Endothelial cell of umbilical vein (primary cell): ENCODE measurements at places on chromosomes 4 and X.

DNA sequence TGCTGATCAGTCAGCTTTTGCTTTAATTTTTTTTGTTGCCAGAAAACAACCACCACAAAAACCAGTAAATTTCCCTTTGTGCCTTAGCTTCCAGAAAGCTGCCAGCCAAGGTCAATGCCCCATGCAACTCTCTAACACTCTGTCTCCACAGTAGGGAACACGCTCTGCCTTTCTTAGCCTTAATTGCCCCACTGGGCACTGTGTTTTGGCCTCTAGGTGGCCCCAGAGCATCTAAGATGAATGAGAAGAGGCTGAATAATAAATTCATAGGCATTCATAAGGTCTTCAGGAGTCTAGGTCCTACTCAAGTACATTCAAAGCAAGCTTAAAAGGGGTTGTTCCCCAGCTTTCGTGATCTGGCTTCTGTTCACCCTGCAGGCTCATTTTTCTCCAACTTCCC, 57.7 kb upstream of the PASD1 start:
- DNase-seq = peak; percentile 0

GRCh38 chrX:53163436-53163835, 61.6 kb downstream of the KDM5C start:
- DNase-seq = no peak

- no peak for DNase-seq
Measured at GRCh38 chr4:99859618-99860017, 34.6 kb downstream of the LAMTOR3 start.

DNA sequence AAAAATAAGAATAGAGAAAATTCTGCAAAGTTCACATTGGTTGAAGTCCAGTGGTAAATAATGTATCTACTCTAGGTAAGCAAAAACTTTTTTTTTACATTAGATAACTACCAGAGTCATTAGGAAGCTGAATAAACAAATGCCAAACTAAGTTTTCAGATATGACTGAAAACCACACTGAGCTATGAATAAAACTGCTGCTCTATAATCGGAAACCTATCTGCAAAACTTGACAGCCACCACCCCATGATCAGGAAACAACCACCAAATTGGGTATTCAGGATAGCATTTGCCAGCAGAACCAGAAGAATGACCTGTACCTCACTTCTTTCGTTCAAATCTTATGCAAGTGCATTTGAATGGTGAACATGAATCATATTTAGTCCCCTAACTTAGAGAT, 173.0 kb upstream of the TET2 start:
- DNase-seq = no peak

GRCh38 chr4:84648178-84648577, 65.3 kb downstream of the CDS1 start:
- DNase-seq = no peak

GRCh38 chr4:38904090-38904666, 36.6 kb downstream of the FAM114A1 start:
- no peak for DNase-seq

GRCh38 chr4:75831856-75832405, 70.3 kb downstream of the PPEF2 start:
- DNase-seq = no peak

- peak; percentile 46 for DNase-seq
Measured at GRCh38 chrX:22192419-22193060, 80.2 kb upstream of the CBLL2 start.

DNA sequence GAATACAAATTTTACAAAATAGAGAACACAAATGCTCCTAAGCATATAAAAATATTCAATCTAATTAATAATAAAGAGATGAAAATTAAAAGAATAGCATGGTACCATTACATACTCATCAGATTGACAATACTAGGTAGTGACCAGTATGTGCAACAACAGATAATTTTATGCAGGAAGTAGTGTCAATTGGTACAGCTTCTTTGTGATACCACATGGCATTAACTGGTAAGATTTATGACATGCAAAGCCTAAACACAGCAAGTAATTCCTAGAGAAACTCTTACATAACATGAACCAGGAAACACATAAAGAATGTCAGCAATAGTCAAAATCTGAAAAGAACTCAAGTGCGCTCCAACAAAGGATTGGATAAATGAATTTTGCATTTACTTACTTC, 26.3 kb downstream of the CXCL2 start:
- DNase-seq = no peak

DNA sequence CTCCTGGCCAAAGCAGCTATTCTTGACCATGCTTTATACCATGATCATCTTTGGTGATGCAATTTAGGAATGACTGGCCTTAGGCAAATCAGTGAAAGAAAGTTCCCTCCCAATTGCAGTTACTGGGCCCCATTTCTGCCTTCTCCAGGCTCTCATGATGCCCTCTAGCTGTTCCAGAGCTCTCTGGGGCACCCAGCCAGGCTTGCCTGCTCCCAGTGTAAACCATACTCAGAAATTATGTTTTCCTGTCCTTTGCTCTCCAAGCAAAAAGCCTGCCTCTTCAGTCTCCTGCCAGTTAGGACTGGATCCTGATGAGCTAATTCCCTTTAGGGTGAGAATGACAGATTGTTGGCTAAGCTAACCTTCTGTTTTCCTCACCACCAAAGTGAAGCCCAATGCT, 85.3 kb upstream of the RBPJ start:
- DNase-seq = no peak

- peak; percentile 40 for DNase-seq
Measured at GRCh38 chr4:121599049-121599448, 97.7 kb downstream of the ANXA5 start.

- peak; percentile 63 for DNase-seq
Measured at GRCh38 chr4:183747931-183748670, 89.0 kb downstream of the TRAPPC11 start.

DNA sequence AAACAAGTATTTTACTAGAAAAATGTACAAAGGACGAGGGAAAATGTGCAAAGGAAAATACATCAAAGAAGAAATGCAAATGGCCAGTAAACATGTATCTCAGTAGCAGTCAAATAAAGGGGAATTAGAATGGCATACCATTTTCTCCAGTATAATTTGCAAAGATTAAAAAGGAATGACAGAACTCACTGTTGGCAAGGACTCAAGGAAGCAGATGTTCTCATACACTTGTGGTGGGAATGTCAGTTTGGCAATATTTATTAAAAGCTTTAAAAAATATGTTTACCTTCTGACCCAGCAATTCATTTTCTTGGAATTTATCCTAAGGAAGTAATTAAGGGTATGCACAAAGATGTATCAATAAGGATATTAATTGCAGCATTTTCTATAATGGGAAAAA, 7.6 kb downstream of the CLCN5 start:
- peak; percentile 29 for DNase-seq

DNA sequence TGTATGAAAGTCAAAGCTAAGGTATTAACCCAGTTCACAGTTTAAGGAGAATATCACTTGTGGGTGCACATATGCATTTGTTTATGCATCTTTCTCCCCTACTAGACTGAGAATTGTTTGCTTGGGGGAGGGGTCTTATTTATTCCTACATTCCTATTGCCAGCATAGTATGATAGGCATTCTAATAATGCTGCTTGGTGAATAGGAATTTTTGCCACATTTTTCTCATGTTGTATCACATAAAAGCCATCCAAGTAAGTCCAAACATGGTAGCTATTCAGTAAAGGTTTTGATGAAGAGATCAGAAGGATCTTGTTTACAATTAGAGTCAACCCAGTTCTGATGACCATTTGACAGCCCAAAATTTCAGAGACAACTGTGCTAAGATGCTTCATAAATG, 48.6 kb downstream of the ASB9 start:
- DNase-seq = no peak

DNA sequence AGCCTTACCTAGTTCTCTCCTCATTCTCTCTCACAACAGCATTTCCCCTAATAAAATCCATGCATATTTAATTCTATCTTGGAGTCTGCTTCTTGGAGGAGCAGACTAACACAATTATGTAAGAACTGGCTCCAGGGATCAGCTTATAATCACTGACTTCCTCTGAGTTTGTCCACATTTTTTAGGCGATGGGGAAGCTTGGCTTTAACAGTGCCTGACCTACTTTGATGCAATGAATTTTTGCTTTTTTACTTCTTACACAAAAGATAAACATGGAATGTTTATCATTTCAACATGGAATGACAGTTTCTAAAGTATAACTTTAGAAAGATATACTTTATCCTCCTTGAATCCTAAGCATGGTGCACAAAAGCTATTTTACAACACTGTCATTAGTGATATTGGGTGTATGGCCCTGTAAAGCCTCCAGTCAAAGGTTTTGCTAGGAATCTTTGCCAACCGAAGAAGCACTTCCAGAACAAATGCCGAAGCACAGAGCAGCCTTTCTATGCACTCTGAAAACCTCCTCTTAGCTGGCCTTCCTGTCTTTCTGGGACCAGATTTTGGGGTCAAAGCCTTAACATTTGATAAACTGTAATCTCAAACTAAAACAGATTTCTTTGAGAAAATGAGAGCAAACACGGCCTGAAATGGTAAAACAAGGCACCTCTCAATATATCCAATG, 736 bp downstream of the BDH2 start:
- DNase-seq = peak; percentile 10

GRCh38 chr4:177033135-177033534, 240.4 kb upstream of the VEGFC start:
- DNase-seq = no peak

DNA sequence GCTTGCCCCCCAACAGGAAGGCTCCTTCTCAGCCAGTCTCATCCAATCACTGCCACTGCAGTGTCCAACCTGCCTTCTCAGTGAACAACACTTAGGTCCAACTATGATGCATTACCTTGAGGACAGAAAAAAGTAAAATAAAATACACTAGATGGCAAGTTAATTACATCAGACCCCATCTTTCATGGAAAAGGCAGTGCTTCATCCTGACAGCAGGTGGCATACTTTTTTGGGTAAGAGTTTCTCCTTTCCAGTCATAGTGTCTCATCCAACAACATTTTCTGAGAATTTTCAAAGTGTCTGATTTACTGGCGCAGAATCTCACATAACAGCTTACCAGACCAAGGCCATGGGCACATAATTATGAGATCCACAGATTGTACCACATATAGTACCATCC, 1742.8 kb downstream of the PCDH7 start:
- DNase-seq = peak; percentile 5

DNA sequence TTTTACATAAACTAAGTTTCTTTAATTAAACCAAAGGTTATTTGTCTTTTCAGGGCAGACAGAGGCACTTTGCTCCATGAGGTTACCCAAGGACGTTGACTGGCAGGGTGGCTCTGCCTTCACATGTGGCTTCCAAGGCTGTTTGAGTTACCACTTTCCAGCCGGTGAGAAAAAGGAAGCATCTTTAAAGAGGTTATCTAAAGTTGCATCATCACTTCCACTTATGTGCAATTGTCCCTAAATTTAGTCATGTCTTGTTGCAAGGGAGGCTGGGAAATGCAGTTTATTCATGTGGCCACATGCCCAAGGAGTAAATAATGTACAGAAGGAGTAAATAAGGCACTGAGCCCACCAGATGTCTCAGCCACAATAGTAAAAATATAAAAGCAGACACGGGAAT, 29.0 kb upstream of the RAP1GDS1 start:
- DNase-seq = peak; percentile 4

DNA sequence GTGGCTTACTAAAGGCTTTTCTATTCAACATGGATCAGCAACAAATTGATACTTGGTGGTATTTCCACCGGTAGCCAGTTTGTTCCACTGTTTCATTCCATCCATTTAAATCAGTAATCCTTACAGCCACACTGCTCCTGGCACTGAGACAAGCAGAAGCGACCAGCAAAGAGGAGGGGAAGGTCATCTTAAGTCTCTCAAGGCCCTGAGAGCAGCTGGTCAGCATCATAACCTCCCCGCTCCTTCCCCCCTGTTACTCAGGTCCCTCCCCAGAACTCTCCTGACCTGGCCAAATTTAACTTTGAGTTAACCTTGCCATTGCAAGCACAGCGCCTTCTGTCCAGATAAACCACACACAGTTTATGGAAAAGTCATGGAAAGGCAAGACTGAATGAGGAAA, 331.3 kb upstream of the KLF3 start:
- DNase-seq = no peak

DNA sequence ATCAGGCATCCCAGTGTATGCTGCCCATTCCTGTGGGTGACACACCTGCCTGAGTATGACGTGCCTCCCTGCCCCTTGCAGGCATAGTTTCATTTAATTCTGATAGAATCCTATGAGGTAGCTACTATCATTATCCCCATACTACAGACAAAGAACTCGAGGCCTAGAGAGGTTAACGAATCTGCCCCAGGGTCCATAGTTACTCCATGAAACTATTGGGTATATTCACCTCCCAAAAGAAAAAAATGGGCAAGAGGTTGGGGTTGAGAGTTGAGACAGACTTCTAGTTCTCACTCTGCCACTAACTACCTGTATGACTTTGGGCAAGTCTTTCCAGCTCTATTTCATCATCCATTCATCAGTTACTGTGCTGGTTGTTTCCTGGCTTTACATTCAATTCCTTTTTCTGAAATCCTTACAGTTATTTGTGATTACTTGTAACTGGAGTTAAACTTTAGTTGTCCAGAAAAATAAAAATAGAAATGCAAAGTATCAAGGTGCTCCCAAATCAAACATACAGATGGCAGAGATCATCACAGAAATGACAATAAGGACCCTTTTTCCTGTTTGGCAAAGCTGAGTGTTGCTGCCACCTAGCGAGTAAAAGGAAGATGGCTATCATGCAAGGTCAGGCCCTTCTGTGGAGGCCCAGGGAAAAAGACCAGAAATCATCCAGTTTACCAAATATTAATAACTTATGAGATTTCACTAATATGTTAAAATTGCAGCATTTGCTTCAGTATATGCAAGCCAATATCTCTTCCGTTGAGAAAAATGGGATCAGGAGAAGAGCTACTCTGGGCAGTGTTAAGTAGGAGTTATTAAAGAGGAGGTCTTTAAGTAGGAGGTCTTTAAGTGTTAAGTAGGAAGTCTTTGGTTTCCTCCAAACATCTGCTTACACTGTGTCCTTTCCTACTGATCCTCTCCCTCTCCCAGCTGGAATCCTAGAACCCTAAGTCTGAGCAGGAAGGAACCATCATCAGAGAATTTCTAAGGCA, 17.1 kb upstream of the MAP7D3 start:
- peak; percentile 52 for DNase-seq

DNA sequence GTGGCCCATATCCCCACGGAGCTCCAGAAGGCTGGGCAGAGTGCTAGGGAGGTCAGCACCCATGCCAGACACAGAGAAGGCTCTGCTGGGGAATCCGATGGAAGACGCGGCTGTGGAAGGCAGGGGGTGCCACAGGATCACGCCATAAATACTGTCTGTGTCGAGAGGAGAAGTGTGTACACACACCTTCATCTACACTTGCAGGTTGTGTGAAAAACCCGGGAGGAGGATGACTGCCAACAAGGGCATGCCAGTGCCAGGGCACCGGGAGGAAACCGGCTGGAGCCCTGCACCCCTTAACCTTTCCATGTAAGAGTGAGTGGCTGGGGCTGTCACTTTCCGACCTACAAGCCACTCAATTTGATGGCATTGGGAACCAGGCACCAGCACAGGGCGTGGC, 31.2 kb downstream of the LETM1 start:
- DNase-seq = no peak

- no peak for DNase-seq
Measured at GRCh38 chrX:70921709-70922352, 9.1 kb downstream of the SLC7A3 start.

DNA sequence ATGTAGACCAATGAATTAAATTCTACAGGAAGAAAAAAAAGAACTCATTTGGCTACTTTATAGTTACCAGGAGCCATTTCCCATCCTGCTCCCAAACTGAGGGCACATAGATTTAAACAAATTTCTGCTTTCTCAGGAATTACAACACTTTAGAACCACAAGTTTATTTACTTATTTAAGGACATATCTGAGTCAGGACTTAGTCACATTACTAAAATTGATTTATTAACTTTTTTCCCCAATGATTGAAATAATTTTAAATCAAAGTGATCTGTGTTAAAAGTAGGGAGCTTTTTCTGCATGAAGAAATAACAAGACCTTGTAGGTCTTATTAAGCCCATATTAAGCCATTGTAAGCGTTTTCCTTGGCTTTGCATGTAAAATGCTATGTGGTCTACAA, 291.0 kb upstream of the HAND2 start:
- DNase-seq = no peak
